Left ventricle myocardium superior (tissue), 1 donor: ENCODE measurements at places on chromosomes 4 and X. TPM values are rescaled to one million over a fixed set of nuclear protein-coding genes. Genes with fewer than 3 reads are reported as not detected.

GRCh38 chr4:154313004-154313585 lies 178.5 kb downstream of the DCHS2 start:
- no peak for DNase-seq

DNA sequence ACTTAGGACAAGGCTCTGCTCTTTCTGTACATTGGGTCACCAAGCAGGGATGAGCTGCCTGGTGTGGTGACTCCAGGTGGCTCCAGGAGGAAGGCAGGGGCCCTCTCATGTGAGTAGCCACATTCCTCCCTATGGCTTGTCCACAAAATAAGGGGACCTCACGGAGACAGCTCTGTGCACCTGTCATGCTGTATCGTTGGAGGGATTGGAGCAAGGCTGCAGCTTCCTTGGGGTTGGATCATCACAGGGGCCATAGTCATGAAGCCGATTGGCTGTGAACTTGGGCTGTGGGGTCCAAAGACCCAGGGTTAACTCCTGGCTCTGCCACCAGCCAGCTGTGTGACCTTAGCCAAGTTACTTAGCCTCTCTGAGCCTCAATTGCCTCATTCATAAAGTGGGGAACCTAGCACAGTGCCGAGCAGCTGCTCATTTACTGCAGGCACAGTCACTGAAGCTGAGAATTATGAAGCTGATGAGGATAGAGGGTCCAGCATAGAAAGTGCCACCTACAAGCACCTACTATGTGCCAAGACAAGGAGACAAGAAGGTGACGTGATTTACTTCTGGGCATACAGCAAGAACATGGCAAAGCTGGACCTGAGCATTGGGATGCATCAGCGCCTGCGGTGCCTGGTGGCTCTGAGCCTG lies 11.8 kb upstream of the KIAA0232 start:
- DNase-seq = no peak

DNA sequence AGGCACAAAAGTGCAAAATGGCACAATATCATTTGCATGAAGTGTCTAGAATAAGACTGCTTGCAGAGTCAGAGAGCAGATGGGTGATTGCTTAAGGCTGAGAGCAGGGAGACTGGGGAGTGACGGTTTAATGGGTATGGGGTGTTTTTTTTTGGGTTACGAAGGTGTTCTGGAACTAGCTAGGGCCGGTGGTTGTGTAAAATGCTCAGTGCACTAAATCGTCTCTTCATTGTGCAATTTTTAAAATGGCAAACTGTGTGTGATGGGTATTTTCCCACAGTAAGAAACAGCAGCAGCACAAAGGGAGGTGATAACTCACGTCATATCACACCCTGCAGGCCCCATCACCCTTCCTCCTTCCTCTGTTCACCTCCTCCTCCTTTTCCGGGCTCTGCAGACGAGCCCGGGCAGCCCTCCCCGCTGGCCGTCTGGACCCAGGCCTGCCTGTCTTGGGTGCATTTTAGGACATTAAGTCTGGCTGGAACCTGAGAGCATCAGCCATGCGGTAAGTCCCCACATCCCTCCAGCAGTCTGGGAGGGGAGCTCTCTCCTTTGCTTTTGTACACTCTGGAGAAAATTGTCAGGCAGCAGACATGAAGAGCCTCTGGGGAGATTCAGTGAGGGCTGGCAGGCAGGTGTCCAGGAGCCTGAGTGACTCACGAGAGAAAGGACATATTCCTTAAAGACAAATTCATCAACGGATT lies 42.7 kb downstream of the ASMT start:
- no peak for DNase-seq

- no peak for DNase-seq
Measured at GRCh38 chr4:118957722-118958445, 69.2 kb downstream of the SYNPO2 start.

- no peak for DNase-seq
Measured at GRCh38 chr4:140140566-140140965, 13.4 kb downstream of the MAML3 start.

- DNase-seq = no peak
Measured at GRCh38 chrX:130793975-130794374, 109.0 kb downstream of the ENOX2 start.

- DNase-seq = peak; percentile 45
Measured at GRCh38 chr4:184763150-184763780, 29.4 kb upstream of the CENPU start.

CSAG2 gene
- not detected for total RNA-seq

HEPH gene
- total RNA-seq = 11.8 TPM

TXK gene
- total RNA-seq = 0.20 TPM

JCHAIN gene
- total RNA-seq = 7.0 TPM
